Stimulated activated CD4-positive, alpha-beta T cell treated with anti-CD3 and anti-CD28 coated beads, Interleukin-1b, Interleukin-23, amount 100 ng/mL, for 1 hour (primary cell): ENCODE measurements at places on chromosomes 13 and 19.

DNA sequence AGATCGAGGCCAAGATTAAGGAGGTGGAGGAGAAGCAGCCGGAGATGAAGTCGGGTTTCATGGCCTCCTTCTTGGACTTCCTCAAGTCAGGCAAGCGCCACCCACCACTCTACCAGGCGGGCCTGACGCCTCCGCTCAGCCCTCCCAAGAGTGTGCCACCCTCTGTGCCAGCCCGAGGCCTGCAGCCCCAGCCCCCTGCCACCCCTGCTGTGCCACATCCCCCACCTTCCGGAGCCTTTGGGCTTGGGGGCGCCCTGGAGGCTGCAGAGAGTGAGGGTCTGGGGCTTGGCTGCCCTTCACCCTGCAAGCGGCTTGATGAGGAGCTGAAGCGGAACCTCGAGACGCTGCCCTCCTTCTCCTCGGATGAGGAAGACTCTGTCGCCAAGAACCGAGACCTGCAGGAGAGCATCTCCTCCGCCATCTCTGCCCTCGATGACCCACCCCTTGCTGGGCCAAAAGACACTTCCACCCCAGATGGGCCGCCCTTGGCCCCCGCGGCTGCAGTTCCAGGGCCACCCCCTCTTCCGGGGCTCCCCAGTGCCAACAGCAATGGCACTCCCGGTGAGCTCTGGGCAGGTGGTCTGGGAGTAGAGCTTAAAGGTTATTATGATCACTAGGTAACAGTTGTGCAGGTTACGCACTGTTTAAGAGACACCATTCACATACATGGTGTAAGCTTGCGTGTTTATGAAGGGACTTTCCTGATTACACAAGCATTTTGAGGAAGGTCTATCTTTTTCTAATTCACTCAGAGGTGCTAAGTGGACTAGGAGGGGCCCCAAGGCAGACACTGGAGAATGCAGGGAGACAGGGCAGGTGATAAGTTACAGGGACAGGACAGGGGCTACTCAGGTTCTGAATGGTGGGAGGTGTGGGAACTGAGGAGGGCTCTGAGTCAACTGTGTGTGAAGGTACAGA, 8.7 kb downstream of the PRR12 start:
- DNase-seq: no peak

GRCh38 chr13:32142956-32143375, 111.4 kb downstream of the FRY start:
- no peak for DNase-seq

GRCh38 chr19:17454576-17455071, 6.1 kb downstream of the NXNL1 start:
- DNase-seq: no peak

GRCh38 chr19:40393894-40394815, 4.2 kb upstream of the HIPK4 start:
- no peak for DNase-seq

DNA sequence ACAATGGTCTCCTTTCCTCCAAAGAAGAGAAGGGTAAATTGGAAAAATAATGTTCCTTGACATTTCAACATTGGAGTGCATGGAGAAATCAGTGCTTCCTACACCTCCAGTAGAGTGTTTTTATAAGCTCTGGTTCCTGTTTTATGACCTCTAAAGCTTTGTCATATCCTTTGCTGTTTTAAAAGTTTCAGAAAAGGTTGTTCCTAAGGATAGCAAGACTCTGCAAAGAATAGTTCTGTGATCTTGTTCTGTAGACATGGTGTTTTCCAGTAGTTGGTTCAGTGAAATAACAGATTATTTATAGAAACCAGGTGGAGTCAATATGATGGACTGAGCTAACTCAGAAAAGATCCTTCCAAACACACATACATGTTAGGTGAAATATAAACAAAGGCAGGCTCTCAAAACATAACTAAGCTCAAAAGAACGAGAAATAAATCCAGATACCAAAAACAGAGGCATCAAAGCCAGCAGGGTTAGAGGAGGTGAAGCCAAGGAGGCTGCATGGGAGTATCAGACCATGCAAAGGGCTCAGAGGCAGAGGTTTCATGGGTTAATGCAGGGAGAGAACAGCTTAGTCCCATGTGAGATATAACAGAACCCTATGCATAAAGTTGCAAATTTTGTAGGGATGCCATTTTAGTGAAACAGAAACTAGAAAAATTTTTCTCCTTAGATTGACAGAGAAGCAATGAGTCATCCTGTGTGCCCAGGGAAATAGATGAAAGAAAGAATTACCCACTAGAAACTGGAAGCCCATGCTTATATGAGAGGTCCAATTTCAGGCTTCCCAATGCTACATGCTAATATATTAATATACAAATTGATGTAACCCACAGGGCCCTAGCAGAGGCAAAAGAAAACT, 44.3 kb downstream of the SHISA2 start:
- DNase-seq: no peak

DNA sequence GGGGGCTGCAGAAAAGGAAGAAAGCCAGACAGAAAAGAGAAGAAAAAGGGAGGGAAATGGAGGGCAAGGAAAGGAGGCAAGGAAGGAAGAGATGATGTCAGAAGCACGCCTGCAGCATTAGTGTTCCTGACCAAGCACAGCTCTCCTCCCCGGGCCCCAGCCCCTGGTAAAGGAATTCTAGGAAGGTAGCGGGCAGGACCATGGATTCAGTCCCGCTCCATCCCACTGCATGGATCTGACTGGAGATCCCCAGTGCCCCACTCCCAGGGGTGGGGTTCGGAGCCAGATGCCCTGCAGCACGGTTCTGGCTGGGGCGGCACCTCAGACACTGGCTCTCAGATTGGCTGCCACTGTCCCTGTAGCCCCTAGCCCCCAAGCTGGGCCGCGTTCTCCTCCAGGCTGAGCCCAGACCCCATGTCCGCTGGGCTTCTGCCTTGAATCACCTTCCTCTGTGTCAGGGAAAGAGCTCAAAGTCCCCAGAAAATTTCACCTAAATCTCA, 59.8 kb downstream of the TSHZ3 start:
- DNase-seq: no peak

- peak; percentile 64 for DNase-seq
Observed at GRCh38 chr19:19540715-19541515, 2.9 kb downstream of the CILP2 start.
